ENCODE measurements at places on chromosomes 1 and 21.

- no peak for DNase-seq
Measured at GRCh38 chr1:225766967-225767633, 10.5 kb upstream of the SRP9 start.

- DNase-seq = no peak
Measured at GRCh38 chr1:4416189-4416588, 238.2 kb upstream of the AJAP1 start.

GRCh38 chr1:157400766-157401165 is 151.5 kb downstream of the FCRL5 start:
- DNase-seq = no peak

- DNase-seq = no peak
Measured at GRCh38 chr1:33363470-33363861, 42.6 kb upstream of the A3GALT2 start.

- no peak for DNase-seq
Measured at GRCh38 chr1:186420311-186420710, 40.6 kb downstream of the PDC start.

DNA sequence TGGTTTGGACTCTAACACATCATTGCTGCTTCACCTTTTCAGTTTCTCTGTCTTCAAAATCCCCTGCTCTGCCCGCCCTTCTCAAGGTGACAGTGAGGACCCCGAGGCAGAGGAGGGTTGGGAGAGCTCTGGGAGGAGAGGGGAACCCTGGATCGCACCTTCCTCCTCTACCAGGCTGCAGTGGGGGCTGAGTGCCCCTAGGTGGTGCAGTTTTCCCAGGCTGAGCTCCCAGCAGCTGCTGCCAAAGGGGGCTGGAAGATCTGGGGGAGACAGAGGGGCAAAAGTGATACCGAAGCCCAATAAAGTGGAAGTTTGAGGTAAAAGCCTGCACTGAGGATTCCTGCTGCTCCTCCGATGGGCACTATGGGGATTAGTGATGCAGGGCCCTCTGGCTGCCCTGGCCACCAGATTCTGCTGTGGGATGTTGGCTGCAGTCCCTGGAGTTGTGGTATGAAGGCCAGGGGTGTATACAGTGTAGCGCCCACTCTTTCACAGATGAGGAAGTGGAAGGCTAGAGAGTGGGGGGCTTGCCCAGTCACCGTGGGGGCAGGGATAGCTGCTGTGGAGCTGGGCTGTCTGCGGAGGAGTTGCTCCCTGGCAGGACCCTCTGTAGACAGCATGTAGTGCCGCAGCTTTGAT is 40.7 kb upstream of the SCMH1 start:
- DNase-seq = no peak

DNA sequence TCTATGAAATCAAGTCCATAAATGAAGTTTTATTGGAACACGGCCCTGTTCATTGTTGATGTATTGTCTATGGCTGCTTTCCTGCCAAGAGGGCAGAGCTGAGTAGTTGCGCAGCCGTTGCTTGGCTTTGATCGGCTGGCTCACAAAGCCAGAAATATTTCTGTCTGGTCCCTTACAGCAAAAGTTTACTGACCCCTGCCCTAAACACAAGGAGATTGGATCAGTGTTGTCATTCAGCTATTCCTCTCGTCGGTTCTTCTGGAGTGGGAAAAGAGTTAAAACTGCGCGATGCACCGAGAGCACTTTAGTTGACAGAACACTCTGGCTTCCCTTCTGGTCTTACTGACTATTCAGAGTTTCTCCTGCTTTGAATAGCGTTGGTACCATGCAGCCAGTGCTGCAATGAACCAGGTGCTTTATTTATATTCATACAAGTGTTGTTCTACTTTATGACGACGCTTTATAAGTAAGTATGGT is 868 bp downstream of the ZBTB40 start:
- no peak for DNase-seq

- no peak for DNase-seq
Measured at GRCh38 chr1:177817937-177818875, 151.7 kb downstream of the SEC16B start.

DNA sequence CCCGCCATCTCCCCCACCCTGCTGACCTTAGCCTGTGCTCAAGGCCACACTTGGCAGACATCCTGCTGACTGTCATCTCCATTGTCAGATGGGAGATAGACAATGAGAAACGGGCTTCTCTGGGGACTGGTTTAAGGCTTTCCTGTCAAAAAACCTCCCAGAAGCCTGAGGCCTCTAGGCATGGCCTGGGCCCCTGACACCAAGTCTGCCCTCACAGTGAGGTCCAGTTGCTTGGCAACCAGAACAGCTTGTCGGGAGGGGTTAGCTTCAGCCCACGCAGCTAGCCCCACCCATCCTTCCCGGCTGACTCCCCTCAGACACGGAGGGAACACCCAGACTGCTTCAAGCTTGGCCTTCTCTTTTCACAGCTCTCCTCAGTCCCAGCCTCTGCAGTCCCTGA is 11.0 kb downstream of the PLEKHA6 start:
- no peak for DNase-seq

DNA sequence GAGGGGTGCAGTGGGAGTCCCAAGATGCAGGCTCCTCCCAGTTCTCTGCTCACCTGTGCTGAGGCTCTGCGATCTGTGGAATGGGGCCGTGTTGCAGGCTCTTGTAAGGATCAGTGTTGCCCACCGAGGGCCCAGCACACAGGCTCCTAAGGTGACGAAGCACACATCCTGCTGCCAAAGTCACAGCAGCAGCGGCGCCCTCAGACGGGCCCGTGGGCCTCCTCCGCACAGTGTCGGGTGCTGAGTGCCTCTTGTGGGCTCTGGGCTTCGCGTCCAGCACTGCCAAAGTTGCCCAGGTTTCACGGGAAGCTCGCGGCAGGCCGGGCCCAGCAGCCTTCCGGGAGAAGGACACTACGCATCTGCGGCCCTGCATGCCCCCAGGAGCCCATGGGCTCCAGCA is 72.1 kb upstream of the ABCG1 start:
- DNase-seq = no peak

DNA sequence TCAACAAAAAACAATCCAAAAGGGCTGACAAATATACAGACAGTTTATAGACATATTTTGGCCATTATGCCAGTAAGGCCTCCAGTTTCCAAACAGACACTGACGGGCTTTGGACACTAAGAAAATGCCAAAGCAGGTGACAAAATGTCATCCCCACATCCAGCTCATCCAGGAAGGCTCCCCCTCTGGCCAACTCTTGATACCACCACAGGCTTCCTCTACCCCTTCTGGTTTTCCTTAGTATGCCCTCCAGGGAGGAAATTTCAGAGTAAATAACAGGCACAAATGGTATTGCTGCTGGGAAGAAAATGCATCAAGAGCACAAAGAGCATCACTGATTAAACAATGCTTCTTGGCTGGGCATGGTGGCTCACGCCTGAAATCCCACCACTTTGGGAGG is 225.3 kb downstream of the VAV3 start:
- DNase-seq = no peak

- DNase-seq = no peak
Measured at GRCh38 chr1:72724951-72725861, 442.9 kb upstream of the NEGR1 start.

DNA sequence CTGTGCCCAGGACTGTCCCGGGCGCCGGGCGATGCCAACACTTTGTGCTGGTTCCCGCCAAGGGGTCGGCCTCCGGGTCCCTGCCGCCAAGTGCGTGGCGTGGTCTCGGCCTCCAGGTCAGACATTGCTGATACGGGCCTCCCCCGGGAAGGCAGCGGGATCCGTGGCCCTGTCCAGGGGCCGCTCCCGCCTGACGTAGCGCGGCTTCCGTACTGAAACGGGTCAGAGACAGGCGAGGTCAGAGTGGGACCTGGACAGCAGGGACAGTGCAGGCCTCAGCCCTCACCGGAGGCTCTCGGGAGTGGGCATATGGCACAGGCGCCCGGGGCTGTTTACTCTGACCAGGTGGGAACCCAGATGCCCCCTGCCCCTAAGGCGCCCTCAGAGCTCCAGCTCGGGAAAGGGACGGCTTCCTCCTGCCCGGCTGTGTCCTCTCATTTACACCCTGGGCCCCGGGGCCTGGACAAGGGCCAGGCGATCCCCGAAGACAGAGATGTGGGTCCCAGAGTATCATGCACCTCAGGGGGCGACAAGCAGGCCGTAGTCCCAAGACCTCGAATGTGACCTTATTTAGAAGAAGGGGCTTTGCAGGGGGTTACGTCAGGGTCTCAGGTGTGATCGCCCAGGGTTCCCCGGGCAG is 8.8 kb upstream of the RNF223 start:
- no peak for DNase-seq

- no peak for DNase-seq
Measured at GRCh38 chr1:212959266-212960220, 9.2 kb downstream of the VASH2 start.

GRCh38 chr1:69991644-69992043 is 213.7 kb downstream of the LRRC40 start:
- no peak for DNase-seq

DNA sequence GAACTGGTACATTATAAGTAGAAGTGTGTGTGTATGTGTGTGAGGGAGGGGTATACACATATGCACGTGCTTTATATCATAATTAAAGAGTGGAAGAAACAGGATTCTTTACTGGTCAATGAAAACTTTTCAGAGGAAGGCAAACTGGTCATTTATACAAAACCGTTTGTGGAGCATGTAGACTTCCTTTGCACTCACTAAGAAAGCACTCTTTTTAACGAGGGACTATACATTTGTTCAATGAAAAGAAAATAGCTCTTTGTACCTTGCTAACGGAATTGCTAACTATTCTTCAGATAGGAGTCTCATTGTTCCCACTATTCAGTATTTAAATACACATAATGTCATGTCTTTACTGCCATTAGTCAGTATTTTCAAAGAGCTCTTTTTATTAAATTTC is 219.3 kb downstream of the ST6GALNAC3 start:
- DNase-seq = no peak

- DNase-seq = no peak
Measured at GRCh38 chr1:233393084-233393840, 65.7 kb downstream of the MAP3K21 start.

DNA sequence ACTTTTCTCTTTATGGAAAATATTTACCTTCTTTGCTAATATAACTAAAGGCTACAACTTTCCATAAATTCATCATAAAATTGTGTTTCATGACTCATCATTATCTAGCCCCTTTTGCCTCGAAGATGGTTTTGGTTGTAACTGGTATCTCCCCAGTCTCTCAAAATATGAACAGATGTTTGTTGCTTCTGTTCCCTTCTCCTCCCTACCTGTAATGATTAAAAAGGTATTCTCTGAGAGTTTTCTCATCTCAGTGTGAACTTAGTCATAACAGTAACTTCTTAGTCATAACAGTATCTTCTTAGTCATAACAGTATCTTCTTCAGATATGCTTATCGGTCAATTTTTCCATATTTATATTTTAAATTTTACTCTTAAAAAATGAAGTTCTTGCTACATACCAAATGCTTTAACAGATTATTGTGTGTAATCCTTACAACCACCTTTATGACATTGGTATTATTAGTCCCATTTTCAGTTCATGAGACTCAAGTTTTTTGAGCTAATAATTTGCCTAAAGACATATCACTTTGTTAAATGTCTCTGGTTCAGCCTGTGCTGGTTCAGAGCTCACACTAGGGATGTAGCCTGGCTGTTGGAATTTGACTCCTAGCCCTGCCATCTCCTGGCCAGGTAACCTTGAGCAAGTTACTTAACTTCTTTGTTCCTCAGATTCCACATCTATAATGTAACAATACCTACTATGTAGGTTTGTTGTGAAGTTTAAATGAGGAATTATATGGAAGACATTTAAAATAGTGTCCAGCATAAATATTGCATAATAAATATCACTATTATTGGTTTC is 32.6 kb downstream of the ATP1B1 start:
- DNase-seq = no peak

- no peak for DNase-seq
Measured at GRCh38 chr1:223202376-223203033, 59.5 kb upstream of the TLR5 start.

DNA sequence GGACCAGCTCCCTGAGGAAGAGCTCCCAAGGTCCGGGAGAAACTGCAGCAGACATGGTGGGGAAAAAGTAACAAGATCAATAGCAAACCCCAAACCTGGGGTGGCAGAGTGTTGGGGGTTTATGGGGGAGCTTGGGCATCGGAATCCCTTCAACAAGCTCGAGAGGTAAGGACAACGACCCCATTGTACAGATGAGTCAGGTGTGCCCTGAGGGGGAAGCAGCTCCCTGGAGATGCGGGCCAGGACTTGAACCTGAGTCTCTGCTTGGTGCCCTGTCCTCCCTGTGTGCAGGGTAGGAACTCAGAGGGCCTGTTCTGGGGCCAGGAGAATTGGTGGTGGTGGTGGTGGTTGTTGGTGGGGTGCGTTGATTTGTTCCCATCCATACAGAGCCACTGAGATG is 125.4 kb downstream of the PTPRU start:
- DNase-seq = no peak

GRCh38 chr21:35783721-35784120 is 276.6 kb downstream of the SETD4 start:
- no peak for DNase-seq

GRCh38 chr1:245901037-245901436 is 606.0 kb downstream of the SMYD3 start:
- DNase-seq = no peak

Data from stimulated activated CD4-positive, alpha-beta T cell treated with anti-CD3 and anti-CD28 coated beads, Interleukin-15, amount 100 ng/mL, for 1 hour (primary cell).